ENCODE measurements at places on chromosomes 11 and 22.

- DNase-seq = peak; percentile 50
These were observed at the start of gene SEC14L2 for GRCh38 chr22:30396871-30397655. TSS of gene SEC14L2 (plus strand) at chr22:30397018. CDS start at chr22:30397117, 99 bp downstream.

DNA sequence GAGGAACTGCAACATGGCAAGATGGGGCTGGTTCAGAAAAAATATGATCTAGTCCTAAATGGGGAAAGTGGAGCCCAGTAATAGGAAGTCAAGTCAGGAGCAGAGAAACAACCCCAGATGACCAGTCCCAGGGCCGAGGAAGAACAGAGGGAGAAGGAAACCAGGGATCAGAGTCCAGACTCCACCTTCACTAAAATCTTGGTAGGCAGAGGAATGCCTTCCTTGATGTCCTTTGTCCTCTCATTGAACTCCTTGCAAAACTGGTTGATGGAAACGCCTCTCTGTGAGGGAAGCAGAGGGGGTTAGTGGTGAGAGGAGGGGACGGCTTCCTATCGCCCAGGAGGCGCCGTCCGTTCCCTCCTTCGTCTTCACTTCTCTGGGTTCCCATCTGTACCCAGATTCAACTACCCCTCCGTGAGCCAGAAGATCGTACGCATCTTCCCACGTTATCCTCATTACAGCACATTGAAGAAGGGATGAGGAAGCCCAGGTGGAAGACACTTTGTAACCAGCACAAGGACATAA lies 607 bp downstream of the MRPL11 start:
- DNase-seq = no peak

DNA sequence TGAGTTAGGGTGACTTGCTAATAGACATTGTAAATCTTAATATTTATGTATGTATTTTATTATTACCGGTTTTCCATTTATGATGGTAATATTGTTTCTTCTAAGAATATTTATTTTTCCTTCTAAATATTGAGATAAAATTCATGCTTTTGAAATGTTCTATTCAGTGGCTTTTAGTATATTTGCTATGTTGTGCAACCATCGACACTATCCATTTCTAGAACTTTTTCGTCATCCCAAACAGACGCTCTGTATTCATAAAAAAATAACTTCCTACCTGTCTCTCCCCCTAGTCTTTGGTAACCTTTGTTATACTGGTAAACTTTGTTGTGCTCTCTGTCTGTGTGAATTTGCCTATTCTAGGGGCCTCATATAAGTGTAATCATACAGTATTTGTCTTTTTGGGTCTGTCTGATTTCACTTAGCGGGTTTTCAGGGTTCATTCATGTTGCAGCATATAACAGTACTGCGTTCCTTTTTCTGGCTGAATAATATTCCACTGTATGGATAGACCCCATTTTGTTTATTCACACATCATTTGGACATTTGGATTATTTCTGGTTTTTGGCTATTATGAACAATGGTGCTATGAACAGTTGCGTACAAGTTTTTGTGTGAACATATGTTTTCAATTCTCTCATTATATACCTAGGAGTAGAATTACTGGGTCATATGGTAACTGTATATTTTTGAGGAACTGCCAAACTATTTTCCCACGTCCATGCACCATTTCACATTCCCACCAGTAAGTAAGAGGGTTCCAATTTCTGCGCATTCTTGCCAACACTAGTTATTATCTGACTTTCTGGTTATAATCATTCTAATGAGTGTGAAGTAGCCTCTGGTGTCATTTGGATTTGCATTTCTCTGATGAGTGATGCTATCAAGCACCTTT lies 15.9 kb downstream of the NEAT1 start:
- no peak for DNase-seq

DNA sequence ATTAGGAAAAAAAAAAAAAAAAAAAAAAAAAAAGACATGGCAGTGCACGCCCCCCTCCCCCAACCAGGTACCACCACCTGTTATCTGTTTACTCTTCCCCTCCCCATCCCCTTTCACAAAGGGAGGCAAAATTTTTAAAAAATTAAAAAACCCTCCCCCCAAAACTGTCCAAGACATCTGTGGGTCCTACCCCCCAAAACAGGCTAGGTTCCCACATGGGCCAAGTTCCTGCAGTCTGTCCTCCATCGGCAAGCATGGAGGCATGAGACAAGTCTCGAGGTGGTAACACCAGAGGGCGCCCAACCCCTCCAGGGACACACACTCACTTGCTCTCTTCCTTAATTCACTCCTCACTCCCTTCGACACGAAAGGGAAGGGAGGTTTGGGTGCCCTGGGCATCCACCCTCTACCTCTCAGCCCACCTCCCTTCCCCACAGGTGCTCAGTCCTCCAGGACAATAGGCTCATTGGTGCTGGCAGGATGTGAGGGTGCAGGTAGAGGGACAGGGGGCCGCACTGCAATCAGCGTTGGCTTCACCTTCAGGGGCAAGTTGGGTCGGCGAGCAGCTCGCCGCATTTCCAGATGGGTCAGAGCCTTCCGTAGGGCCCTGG lies 2.2 kb upstream of the TUT1 start:
- peak; percentile 83 for DNase-seq

DNA sequence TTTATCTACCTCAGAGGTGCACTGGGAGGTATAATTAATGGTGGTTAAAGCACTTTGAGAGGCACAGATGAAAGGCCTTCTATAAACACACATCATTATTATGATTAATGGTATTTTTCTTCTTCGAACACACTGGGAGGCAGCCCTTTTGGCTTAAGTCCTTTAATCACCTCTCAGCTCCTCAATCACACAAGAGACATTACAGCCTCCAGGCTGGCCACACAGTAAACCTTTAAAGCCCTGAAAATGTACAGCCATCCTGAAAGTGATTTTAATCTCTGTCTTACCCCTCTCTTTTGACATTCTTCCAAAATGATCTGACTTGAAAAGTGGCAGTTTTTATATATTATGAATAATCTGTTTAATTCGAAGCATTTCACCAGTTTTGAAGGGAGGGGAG lies 54.3 kb upstream of the VSTM5 start:
- no peak for DNase-seq

- no peak for DNase-seq
These were observed 47.2 kb downstream of the C11orf58 start for GRCh38 chr11:16785520-16786128.

DNA sequence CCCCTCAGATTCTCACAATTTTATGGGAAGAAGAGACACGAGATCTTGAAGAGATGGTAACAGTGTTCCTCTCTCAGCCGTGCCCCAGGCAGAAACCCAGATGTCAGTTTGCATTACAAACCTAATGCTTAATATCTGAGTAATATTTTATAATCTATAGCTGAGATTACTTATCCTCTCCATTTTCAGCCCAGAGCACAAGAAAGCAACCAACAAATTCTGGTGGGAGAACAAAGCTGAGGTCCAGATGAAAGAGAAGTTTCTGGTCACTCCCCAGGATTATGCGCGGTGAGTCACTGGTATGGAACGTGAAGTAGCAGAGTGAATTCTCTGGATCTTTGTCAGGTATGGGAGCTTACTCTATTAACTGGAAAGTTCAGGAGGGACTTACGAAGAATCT lies 884 bp downstream of the CENATAC start:
- DNase-seq = no peak
